Epithelial cell of esophagus (primary cell): ENCODE measurements at places on chromosomes 6 and 20.

DNA sequence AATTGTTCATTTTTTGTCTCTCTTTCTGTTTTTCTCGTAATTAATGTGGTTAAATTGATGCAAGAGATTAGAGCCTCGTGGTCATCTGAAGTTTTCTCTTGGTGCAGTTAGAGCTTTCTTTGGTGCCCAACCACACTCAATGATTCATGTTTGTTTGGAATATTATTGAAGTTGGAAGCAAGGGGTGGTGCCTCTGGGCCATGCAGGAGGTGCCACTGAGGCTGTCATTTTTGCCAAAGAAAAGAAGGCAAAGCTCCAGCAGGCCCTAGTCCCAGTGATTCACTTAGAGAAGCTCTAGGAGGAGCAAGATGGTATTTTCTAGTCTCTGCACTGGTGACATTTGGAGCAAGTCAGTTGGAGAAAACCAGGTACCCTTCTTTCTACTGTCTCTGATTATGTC lies 144.5 kb upstream of the RALGAPA2 start:
- DNase-seq, result no peak

DNA sequence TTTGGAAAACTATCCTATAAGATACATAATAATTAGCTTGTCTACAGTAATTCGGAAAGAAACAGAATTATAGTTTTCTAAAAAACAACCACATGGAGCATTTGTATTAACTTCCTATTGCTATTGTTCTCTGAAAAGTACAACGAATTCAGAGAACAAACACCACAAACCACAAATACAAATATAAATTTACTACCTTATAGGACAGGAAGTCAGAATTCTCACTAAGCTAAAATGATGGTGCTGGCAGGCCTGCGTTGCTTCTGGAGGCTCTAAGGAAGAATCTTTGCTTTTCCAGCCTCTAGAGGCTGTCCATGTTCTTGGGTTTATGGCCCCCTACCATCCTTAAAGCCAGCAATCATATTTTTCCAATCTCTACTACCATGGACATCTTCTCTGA lies 173.6 kb upstream of the TCF21 start:
- DNase-seq, result no peak

DNA sequence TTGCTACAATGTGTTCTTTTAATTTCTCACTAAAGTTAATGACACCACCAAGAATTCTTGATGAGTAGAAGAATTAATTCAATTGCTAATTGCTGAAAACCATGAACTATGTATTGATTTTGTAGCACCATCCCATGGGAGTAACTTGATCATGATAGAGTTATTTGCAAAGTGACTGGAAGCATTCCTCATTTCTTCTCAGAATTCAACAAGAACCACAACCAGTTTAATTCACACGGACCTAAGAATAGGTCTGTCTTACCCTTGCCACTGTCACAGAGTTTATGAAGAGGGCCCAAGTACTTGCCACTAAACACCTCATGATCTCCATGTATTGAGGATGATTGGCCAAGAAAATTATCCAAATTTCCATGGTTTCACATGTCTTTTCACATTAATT lies 222.2 kb downstream of the TMEM242 start:
- DNase-seq, result no peak

GRCh38 chr20:10307359-10307735 lies 88.7 kb downstream of the SNAP25 start:
- no peak for DNase-seq

DNA sequence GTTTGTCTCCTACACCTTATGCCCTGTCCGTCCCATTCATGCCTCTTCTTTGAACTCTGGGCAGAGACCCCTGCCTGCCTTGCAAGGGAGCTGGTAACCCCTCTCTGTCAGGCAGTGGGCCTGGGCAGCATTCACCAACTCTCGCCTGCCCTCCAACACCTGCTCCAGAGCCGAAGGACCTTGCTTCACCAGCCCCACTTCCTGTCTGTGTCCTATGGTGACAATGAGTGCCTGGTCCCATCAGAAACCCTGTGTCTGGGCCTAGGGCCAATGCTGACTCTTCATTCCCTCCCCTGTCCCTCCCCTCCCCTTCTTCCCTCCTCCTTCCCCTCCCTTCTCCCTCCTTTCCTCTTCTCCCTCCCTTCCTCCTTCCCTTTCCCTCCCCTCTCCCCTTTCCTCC lies 22.8 kb upstream of the PCMTD2 start:
- DNase-seq, result no peak

GRCh38 chr6:43992126-43992663 lies 135.1 kb downstream of the MRPL14 start:
- DNase-seq, result no peak

DNA sequence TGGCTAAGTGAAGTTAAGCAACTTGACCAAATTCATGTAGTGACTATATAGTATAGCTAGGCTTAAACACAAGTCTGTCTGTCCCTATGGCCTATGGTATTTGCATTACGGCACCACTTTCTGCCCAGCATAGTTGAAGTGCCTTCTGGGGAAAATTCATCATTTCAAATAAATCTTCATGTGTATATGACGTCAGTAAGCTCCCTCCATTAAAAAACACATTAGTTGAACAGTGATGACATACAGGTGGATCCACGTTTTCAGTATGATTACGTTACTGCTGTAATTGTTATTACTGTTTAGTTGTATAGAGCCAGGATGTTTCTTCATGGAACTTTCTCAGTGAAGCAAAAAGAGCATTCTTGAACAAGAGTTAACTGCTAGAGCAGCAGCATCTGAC lies 96.2 kb downstream of the TENT5A start:
- DNase-seq, result no peak

GRCh38 chr20:1282966-1283365 lies 16.9 kb downstream of the SNPH start:
- DNase-seq, result no peak

GRCh38 chr20:61123751-61124368 lies 128.2 kb upstream of the CDH4 start:
- DNase-seq, result no peak

DNA sequence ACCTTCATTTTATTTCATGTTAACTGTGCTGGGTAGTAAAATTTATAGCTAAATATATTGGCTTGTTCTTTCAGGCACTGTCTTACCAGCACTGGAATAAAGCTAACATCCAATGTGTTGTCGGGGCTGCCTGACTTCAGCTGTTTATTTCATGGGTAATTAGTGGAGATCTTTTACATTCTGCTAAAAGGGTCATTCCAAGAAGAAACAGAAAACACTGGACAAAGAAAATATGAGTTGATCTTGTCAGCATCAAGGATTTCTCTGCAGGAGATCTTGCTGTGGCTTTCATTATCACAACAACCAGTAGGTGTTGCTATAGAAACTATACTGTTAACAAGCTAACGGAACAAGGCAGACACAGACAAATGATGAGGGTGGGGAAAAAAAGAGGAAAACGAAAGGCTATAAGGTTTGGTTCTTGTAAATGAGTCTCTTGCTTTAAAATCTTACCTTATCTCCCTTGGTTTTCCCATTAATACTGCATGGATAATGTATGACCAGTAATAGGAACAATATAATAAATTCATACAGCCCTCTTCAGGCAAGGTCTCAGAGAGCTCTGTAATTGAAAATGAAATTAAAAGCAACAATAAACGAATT lies 206.8 kb downstream of the SIM1 start:
- DNase-seq, result peak; percentile 19

GRCh38 chr6:106746652-106747051 lies 117.3 kb downstream of the QRSL1 start:
- DNase-seq, result peak; percentile 100

GRCh38 chr20:9572670-9573069 lies 58.3 kb downstream of the LAMP5 start:
- no peak for DNase-seq

GRCh38 chr20:25023356-25023755 lies 30.8 kb upstream of the APMAP start:
- DNase-seq, result peak; percentile 13

DNA sequence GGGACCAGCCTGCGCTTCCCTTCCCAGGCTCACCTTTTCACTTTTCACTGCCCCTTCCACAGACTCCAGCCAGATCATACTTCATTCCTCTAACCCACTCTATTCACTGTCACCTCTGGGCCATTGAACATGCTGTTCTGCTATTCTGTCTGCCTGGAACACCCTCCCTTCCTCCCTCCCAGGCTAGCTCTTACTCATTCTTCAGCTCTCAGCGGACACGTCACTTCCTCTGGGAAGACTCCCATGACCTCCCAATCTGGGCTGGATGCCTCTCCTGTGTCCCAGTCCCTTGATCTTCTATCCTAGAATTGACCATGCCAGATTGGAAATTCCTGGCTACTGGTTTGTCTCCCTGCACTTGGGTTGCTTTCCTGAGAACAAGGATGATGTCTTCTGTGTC lies 5.0 kb downstream of the SLC12A5 start:
- no peak for DNase-seq
